ENCODE measurements at places on chromosomes 3 and 15.

GRCh38 chr3:195893044-195893395 is 15.3 kb downstream of the TNK2 start:
- no peak for DNase-seq

GRCh38 chr15:41928637-41929620 is 35.1 kb upstream of the SPTBN5 start:
- DNase-seq, result no peak

GRCh38 chr15:74636984-74637383 is 21.3 kb downstream of the CLK3 start:
- DNase-seq, result no peak

- DNase-seq, result no peak
Measured at GRCh38 chr3:188212308-188212969, 58.5 kb downstream of the LPP start.

DNA sequence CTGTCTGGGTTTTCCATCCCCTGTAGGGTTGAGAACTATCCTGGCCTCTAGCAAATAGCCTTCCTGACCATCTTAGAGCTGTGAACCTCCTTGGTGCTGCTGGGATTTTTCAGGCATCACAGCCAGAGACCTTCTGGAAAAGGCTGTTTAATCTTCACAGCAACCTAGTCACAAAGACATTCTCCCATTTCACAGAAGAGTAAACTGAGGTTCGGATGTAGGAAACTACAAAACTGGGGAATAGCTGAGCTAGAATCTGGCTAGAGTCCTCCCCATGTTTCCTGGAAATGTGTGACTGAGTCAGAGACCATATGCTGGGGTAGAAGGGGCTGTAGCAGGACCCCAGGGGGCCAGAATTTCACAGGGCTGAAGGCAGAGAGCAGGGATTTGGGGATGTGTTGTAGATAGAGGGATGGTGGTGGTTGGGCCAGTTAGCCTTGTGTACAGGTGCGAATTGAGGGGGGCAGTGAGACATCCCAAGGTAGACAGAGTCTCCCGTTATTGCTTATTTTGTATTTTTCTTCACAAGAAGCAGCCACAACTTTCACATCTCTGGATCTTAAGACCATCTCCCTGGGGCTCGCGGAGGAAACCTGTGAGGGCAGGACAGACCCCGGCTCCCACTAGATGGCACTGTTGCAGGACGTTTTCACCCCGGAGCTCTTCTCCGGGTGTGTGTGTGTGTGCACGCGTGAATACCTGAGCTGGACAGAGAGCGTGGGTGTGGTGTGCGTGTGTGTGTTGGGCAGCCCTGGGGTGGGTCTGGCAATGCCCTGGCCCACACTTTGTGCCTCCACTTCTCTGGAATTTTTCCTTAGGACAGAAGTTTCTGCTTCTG is 66.9 kb upstream of the PRR23C start:
- DNase-seq, result peak; percentile 60

DNA sequence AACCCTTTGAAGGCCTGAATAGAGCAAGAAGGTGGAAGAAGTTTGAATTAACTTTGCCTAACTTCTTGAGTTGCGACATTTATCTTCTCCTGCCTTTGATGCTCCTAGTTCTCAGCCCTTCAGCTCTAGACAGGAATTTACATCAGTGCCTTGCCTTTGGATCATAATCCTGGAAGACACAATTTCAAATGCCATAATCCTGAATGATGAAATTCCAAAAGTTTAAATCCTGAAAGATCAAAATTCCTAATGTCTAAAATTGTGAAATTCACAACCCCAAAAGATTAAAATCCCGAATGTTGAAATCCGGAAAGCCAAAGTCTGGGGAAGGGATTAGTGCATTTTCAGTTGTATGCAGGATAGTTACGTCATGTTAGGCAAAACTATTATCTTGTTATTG is 166.6 kb upstream of the PDZRN3 start:
- DNase-seq, result no peak

DNA sequence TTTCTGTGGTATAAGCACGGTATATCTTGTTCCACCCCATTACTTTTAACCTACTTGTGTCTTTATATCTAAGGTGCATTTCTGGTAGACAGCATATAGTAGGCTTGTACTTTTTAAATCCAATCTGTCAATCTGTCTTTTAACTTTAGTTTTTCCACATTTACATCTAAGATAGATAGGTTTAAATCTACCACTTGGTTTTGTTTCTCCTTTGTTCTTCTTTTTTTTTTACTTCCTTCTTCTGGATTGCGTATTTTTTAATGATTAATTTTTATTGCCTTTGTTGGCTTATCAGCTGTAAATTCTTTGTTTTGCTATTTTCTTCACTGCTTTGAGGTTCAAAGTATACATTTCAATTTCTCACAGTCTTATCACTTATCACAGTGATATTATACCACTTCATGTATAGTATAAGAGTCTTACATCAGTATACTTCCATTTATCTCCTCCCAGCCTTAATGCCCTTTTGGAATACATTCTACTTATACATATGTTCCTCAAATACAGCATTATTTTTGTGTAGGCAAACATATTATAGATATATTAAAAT is 31.0 kb downstream of the IQCB1 start:
- no peak for DNase-seq

GRCh38 chr3:12347301-12347700 is 58.4 kb downstream of the PPARG start:
- DNase-seq, result no peak

DNA sequence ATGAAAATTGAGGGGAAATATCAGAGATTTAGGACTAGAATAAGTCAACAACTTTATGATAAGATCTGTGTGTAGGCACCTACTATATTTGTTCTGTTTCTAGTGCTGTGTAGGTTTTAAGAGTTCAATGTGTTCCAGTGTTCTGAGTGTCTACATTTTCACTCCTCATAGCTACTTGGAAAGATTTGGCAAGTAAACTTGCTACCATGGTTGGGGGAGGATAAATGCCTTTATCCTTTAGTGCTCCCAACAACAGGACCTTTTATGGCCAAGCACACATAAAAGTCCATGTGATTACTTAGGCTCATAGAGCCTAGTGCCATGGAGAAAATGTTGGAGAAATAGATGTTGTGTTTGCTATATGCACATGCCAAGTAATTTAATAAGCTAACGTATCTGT is 64.0 kb downstream of the LYSMD4 start:
- no peak for DNase-seq

- no peak for DNase-seq
Measured at GRCh38 chr3:196694941-196695848, 16.9 kb downstream of the CEP19 start.

DNA sequence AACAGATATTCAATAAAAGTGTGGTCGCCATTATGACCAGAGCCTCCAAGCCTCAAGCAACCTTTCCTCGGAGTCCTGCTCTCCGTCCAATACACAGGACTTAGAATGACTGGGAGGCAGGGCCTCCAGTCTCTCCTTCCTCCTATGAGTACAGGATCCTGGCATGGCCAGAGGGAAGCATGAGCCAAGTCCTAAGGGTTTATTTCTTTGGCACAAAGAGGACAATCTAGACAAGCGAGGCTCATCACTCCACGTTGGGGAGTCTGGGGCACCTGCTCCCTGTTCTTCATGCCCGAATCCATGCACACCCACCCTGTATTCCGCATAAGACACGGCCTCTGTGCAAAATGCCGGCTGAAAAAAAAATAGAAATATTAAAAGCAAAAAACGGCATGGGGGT is 6.8 kb downstream of the PRRT3 start:
- DNase-seq, result no peak

DNA sequence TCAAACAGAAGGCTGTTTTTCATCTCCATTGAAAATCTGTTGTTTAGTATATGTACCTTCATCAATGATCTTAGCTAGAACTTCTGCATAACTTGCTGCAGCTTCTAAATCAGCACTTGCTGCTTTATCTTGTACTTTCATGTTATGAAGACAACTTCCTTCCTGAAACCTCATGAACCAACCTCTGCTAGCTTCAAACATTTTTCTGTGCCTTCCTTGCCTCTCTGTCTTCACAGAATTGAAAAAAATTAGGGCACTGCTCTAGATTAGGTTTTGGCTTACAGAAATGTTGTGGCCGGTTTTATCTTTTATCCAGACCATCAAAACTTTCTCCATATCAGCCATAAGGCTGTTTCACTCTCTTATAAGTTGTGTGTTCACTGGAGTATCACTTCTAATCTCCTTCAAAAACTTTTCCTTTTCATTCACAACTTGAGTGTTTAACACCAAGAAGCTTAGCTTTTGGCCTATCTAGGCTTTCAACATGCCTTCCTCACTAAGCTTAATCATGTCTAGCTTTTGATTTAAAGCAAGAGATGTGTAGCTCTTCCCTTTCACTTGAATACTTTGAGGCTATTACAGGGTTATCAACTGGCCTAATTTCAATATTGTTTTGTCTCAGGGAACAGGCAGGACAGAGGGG is 78.6 kb downstream of the IGSF11 start:
- no peak for DNase-seq

DNA sequence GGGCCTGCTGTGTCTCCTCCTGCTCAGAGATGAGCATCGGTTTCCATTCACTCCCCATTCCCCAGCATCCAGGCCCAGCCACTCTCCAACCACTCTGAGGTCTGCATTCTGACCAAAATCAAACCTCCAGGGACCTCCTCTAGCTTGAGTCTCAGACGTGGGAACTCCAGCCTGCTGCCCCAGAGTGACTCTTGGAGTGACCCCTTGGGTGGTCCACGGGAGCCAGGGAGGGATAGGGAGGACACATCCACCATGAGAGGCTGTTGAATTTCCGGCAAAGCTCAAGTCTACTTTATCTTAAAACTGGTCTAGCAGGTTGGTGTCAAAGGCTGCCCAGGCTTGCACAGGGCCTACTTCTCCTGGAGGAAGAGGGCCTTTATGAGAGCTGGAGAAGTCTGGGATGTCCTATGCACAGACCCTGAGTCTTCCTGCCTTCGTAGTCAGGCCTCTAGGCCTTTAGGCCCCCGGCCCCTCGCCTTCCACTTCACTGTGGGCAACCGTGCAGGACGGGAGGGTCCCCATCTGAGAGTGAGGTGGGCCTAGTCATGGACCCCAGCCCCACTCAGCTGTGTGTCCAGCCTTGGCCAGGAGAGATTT is 8.9 kb downstream of the CISH start:
- DNase-seq, result no peak

GRCh38 chr3:69389520-69390248 is 3.8 kb upstream of the FRMD4B start:
- no peak for DNase-seq

DNA sequence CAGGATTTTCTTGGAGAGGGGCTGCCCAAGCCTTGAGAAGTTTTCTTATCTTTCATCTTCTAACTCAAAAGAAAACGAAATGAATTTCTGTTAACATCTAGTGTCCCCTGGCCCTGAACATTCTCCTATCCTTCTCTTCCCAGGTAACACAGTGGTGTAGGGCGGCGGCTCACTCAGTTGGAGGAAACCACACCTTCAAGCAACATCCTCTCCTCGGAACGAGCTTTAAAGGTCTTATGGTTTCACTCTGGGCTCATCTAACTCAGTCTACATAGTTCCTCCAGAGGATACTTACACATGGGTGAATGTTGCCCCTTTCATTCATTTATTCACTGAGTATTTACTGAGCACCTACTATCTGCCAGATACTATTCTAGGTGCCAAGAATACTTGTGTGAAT is 31.0 kb upstream of the KLHL6 start:
- no peak for DNase-seq

DNA sequence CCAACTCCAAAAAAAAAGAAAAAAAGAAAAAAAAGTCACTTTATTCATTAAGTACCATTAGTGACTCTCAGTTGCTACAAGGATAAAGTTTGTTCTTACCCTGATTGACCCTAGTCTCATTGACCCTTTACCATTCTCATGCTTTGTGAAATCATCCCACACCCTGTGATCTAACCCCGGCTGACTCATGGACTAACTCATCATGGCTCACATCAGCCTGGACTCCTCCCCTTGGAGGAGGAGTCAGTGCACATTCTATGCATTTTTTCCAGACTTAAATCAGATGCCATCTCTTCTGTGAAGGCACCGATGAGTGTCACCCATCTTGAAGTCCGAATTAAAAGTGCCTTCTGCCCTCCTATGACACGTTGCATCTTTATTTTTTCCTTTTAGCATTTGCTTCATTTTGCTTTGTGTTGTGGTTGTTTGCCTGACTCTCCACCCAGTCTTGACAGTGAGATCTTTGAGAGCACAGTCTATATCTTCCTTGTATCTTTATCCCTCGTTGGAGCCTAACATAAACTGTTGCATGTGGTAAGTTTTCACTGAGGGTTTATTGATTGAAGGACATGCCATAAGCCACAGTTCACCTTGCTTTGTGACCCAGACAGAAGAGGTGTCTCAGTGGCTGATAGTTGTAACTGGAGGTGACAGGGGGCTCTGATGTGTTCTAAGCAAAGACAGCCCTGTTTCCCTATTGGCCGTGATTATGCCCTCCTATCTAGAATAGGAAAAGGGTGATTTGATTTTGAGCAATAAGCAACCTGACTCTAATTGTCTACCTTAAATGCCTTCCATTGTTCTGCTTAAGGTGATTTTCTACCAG is 72.1 kb downstream of the IL1RAP start:
- DNase-seq, result peak; percentile 44

GRCh38 chr3:157058392-157059071 is 101.4 kb downstream of the CCNL1 start:
- no peak for DNase-seq

DNA sequence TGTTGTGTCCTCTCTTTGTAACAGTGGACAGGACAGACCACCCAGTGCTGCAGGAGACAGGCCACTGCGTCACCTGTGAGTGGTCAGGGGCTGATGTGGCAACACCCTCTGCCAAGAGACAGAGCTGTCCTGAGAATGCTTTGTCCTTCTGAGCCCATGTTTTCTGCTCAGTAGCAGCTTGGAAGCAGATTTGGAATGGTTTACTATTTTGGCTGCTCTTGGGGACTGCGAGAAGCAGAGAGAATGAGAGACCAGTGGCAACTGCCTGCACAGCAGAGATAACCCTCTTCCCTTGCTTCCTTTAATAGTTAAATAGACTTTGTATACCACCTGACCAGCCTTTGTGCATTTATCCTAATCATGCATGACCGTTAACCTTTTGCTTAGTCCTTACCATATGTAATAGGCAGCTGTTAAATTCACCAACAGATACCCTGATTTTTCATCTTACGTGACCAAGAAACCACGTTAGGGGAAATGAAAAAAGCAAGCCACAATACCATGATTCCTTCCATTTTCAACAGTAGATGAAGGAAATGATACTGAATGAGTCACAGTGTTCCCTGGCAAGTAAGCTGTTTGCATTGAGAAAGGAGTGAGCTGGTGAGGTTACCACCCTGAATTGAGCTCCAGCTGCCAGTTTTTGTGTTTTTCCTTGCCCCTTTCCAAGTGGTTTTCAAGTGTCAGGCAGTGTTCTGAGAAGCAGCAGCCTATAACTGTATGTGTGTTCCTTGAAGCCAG is 35.5 kb downstream of the B3GALNT1 start:
- DNase-seq, result no peak

GRCh38 chr3:146637871-146638270 is 32.7 kb upstream of the PLSCR5 start:
- DNase-seq, result no peak

GRCh38 chr3:123140550-123140949 is 61.2 kb upstream of the SEC22A start:
- no peak for DNase-seq

Data from activated T-cell treated with anti-CD3 and anti-CD28 coated beads for 48 hours (primary cell).